ENCODE measurements at places on chromosomes 2 and 18.

DNA sequence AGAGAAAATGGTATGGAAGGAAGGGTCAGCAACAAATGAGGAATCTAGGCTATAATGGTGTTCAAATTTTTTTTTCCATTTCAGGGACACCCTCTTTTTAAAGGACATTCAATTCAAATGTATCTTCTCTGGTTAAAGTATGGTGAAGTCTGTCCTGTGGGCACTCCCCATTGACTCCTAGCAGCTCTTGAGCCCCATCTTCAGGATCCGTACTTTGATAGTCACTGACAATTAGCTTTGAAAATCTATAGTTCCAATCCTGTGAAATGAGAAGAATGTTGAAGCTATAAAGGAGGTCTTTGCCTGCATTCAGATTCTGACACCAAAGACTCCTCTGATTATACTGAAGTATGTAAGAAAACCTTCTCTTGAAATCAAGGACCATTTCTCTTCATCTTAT lies 43.3 kb downstream of the KCNH7 start:
- DNase-seq: no peak

GRCh38 chr2:181814057-181814491 lies 77.5 kb upstream of the ITPRID2 start:
- DNase-seq: no peak

DNA sequence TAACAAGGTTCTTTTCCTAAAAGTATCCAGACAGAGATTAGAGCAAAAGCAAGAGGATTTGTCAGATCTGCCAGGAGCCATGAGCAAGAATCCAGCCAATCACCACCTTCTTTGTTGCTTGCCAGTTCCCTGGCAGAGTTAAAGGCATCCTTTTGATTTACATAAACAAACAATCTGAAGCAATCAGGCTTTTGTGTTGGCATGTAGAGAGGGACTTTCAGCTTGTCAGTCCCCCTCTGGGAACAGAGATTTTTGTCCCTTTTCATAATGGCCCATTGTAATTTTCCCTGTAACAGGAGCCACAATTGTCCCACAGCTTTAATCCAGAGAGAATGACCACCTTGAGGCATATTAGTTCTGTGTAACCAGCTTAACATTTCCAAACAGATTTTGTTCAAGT lies at the start of gene ERMN:
ERMN (minus strand) TSS at position 39 of the 400 bp plus-strand sequence. CDS start 182 bp downstream, outside the sequence.
- DNase-seq: peak; percentile 70

GRCh38 chr2:241841181-241842066 lies 17.3 kb downstream of the PDCD1 start:
- DNase-seq: no peak

All from brain (organoid and tissue), 16 donors.